Fibroblast of the aortic adventitia (primary cell): ENCODE measurements at places on chromosomes 2 and 18. TPM values are rescaled to one million over a fixed set of nuclear protein-coding genes. Genes with fewer than 3 reads are reported as not detected.

Gene PCARE
- under 0.01 and 0.08 TPM in 2 replicates for total RNA-seq

Gene CCDC150
- 4.0 and 19.7 TPM in 2 replicates for total RNA-seq

Gene HOXD13
- not detected in 2 replicates for total RNA-seq

Gene UGT1A9
- not detected in 2 replicates for total RNA-seq

Gene TUBA4B
- total RNA-seq = not detected in 2 replicates

Gene TMEM131
- total RNA-seq = 11.9 and 45.1 TPM in 2 replicates

Gene HAAO
- 0.90 and 5.4 TPM in 2 replicates for total RNA-seq

Gene PLGLB2
- total RNA-seq = 2.3 TPM in 1 of 2 replicates, not detected in the other

Gene FAM124B
- under 0.01 and 1.2 TPM in 2 replicates for total RNA-seq

Gene SERPINB2
- total RNA-seq = 13.9 and 67.6 TPM in 2 replicates

Gene LRRC30
- not detected in 2 replicates for total RNA-seq

Gene TUBB8B
- not detected in 2 replicates for total RNA-seq

Gene FAM110C
- total RNA-seq = not detected in 2 replicates

Gene NFATC1
- 2.0 and 3.0 TPM in 2 replicates for total RNA-seq

Gene CTAGE1
- total RNA-seq = not detected in 2 replicates
